ENCODE measurements at places on chromosomes 6 and 20.

DNA sequence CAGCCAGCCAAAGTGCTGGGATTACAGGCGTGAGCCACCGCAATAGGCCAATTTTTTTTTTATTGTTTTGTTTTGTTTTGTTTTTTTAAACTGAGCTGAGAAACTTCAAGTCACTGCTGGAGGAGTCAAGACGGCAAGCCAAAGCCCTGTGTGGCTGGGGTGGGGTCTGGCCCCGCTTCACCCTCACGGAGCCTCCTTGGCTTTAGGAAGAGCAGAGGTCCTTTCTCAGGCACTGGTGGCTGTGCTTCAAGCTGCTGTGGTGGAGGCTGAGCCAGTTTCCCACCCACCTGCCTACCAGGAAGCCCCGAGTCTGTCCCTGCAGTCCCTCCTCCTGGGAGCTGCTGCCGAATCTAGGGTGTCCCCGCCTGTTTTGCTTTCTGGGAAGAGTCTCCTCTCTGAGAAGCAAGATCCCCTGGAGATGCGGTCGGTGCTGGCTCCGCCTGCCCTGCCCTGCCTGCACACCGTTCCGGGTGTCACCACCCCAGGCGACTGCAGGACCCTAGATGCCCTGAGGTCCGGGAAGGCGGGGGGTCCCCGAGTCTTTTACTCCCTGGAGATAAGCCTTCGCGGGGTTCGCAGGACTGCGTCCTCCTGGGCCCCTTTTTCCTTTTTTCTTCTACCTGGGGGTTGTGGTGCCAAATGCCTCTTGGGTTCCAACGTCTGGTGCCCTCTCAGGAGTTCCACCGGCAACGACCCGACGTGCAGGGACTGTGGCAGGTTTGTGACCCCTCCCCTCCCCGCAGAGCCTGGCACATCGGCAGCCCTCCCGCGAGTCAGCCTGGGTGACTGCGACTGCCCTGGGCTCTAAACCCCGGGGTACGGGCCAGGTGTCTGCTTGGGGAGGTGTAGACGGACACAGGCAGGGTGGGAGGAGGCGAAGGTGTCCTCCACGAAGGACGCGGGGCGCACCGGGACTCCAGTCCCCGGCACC lies 100.7 kb downstream of the TAF4 start:
- no peak for DNase-seq

DNA sequence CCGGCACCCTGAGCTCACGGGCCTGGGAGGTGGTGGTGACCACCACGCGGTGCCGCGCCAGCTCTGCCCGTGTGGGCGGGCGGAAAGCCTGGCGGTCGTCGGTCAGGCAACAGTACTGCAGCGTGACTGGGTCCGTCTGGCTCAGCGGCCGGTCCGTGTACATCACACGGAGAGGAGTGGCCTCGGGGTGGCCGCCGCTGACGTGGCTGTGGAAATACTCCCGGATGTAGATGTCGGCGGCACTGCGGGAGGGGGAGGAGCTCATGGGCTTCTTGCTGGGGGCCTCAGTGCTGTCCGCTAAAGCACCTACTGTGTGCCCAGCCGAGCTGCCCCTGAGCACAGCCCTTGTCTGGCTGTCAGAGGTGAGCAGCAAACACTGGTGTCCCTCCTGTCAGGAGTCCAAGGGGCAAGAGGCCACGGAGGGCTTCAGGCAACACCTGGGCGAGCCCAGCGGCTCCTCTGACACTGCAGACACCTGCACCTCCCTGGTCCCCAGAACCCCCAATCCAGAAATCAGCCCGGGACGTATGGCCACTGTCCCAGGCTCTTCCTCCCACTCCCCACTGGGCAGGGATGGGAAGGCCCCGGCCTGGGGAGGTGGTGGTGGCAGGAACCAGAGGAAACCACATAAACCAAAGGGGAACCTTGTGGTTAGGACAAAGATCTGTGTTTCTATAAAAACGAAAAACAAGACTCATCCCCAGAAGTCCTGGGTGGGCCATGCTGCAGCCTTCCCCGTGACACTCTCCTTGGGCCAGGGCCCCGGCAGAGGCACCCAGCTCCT lies 6.5 kb downstream of the HELZ2 start:
- no peak for DNase-seq

DNA sequence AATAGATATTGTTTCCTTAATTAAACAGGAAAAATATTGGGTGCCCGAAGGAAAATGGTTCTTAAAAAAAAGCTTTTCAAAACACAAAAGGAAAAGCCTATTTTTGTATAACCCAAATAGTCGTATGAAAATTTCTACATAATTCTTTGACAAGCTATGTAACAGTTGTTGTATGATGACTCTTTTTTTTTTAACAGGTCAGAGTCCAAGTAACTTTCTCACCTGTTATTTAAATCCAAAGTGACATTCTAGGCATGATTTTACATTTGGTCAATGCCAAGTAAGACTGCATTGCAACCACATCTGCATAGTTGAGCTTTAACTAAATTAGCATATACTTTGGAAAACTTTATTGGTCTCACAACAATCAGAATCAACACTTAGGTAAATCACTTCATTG lies 24.1 kb downstream of the GSTA2 start:
- DNase-seq = no peak

DNA sequence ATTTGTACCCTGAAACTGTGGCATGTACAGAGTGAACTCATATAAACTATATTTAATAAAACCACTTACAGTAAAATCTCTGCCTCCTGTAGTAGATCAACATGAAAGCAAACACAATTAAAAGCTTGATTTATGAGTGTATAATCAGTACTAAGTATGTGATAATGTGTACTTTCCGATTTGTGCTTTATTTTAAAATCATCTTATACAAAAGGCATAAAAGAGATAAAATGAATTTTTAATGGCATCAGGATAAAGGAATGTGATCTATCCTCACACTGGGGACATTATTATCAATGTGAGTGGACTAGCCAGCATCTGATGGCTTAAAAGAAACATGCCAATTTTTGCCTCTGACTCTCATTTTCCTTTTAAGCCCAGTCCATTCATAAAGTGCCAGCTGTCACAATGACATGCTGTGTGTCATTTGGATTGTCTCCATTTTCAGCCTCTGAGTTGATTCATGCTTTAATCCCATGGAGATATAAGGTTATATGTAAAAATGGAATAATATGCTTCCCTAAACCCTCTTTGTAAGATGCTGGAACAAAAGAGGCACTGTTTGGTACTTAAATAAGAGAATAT lies 831.6 kb upstream of the EYS start:
- DNase-seq = no peak

GRCh38 chr6:150925590-150925928 lies 60.1 kb downstream of the MTHFD1L start:
- no peak for DNase-seq

DNA sequence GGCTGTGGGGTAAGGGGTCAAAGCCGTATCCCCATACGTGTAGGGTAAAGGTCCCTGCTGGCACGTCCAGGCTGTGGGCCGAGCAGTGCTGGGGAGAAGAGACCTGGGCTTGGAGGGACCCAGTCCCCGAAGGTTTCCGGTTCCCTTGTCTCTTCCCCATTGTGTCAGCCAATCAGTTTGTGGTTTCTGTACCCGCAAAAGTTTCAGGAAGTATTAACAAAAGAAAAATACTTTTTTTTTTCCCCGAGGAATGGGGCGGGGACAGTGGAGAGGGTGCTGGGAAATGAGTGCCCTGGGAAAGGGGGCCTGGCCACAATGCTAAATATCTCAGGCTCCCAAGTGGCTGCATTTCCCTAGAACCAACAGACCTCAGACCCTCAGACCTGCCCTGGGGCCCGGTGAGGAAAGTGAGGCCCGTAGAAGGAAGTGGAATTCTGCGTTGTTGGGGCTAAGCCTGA lies 15.2 kb upstream of the AMD1 start:
- no peak for DNase-seq

All from amniotic stem cell (primary cell).